ENCODE measurements at places on chromosomes 5 and 9.

DNA sequence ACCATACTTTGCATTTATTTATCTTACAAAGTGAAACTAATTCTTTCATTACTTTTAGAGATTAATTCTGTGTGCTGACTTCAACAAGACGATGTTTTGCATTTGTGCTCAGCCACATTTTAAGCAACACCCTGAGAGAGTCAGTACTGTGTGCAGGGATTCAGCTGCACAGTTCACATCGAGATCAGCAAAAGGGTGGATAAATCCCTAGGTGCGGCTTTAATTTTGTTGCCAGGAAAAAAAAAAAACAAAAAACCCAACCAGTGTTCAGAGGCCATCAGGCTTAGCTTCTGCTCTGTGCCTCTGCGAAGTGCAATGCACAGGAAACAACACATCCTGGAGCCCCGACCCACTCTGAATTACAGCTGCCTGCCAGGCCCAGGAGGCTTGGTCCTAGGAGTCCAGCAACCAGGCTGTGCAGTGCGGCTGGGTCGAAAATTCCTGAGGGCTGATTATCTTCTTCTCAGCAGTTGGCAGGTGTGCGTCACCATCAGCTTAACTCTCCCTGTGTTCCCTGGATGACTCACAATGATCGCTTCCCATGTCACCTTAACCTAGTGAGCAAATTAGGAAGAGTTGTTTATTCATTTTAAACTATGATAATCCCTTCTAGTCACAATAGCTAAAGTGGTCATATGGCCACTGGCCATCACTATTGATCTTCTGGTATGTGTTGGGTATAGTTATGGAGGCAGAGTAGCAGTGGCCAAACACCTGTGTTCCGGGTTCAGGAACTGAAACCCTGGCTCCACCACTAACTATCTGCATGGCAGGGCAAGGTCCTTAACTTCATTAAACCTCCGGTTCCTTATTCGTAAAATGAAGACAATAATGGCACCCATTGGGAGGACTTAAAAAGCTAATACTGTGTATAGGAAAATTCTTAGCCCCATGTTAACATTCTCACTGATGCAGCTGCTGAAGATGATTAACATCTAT is 31.2 kb upstream of the NDUFB6 start:
- no peak for DNase-seq

GRCh38 chr9:73869264-73869663 is 627.9 kb upstream of the RORB start:
- DNase-seq, result peak; percentile 97

DNA sequence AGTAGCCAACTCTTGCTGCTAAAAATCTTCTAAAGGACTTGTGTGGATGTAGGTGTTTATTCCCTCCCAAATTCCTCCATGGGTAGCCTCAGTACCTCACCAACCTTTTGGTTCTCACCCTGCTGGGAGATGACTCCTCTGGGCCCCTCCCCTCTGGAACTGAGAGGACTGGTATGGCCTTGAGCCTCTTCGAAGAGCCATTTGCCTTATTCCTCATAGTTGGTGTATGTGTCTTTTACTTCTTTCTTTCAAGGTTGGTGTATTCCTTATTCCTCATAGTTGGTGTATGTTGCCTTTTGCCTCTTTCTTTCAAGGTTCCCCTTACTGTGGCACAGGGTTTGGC is 48.3 kb downstream of the GNAQ start:
- no peak for DNase-seq

DNA sequence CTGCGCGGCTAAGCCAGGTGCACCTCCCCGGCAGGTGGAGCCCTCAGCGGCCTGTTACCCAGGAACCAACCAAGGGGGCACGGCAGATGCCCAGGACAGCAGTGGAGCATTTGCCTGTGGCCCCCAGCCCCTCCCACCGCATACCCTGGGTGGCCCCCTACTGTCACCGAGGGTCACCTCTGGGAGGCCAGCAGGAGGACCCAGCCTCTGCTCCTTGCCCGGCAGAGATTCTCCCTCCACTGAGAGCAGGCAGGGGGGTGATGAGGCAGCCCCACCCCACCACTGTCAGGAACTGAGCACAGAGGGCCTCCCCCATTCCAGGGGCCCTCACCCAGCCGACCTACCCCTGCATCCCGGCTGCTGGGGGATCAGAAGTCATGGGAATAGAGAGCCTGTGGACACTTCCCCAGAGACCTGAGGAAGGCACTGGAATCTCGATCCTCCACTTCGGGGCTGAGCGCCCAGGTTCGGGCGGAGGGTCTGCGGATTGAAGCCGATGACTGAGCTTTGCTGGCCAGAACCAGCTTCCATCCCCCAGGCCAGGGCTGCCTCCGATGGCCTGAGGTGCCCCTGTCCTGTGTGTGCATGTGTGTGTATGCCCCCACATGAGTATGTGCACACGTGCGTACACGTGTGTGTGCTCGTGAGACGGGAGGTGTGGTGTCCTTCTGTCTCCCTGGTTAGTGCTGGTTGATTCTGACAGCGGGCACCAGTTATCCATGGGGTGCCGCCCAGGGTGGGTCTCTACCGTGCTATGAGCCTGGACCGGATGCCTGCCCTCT is at the start of gene QRFP:
TSS of gene QRFP (minus strand) at position 580 of the 782 bp plus-strand sequence. CDS start 2,974 bp downstream, outside the sequence.
- no peak for DNase-seq
